Stimulated activated CD8-positive, alpha-beta memory T cell treated with anti-CD3 and anti-CD28 coated beads, Interleukin-12 subunit alpha, Interleukin-12 subunit beta, amount 100 ng/mL, for 1 hour (primary cell): ENCODE measurements at places on chromosomes 1 and 21.

- no peak for DNase-seq
Measured at GRCh38 chr21:35801391-35801790, 258.9 kb downstream of the SETD4 start.

- no peak for DNase-seq
Measured at GRCh38 chr1:5955479-5955977, 36.7 kb downstream of the NPHP4 start.

DNA sequence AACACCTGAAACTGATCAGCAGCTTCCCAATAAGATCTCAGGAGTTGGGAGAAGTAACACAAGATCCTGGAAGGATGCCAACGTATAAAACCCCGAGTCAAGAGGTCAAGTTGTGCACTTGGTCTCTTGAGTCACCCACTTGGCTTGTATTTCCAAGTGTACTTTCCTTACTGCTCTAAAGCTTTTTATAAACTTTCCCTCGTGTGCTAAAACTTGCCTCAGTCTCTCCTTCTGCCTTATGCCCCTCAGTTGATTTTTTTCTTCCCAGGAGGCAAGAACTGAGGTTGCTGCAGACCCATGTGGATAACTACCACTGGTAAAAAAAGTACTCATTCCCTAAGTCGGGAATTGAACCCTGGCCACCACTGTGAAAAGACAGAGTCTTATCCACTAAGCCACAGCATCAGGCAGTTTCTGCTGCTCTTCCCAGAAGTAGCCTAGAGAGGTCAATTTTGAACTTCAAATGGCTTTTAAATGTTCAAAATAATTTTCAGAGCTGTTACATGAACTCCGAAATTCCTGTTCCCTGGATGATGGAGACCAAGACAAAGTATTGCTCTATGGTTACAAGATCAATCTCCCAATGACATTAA is 28.9 kb downstream of the ITLN2 start:
- DNase-seq, result no peak

DNA sequence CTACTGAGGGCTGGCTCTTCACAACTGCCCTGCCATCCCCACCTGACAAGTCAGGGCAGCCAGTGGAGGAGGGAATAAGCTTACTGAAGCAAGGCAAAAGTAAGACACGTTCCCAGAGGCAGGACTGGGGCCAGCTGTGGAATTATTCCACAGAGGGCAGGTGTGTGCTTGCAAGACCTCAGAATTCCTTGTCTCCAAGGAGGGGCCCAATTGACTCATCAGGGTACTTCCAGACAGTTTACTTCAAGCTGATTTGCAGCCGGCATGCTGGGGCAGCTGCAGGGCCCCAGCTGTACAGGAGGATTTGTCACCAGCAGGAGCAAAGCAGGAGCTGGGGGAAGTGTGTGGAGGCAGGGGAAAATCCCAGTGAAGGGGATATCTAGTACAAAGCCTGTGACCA is 167.5 kb upstream of the CAMK1G start:
- DNase-seq, result no peak

- DNase-seq, result no peak
Measured at GRCh38 chr1:178955391-178955954, 70.2 kb upstream of the FAM20B start.

DNA sequence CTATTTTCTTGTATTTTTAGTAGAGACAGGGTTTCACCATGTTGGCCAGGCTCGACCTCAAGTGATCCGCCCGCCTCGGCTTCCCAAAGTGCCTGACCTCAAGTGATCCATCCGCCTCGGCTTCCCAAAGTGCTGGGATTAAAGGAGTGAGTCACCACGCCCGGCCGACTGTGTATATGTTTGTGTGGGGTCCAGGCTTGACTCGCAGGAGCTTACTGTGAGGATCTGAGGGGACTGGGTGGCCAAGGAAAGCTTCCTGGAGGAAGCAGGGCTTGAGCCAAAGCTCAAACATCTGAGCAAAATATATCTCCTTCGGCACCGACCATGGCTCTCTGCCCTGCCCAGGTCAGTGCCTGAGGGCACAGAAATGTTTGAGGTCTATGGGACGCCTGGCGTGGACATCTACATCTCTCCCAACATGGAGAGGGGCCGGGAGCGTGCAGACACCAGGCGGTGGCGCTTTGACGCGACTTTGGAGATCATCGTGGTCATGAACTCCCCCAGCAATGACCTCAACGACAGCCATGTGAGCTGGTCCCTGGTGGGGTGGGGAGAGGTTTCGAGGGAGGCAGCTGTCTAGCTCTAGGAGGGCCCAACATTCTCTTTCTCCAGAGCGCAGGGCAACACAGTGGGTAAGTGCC is 10.5 kb downstream of the PADI3 start:
- no peak for DNase-seq

DNA sequence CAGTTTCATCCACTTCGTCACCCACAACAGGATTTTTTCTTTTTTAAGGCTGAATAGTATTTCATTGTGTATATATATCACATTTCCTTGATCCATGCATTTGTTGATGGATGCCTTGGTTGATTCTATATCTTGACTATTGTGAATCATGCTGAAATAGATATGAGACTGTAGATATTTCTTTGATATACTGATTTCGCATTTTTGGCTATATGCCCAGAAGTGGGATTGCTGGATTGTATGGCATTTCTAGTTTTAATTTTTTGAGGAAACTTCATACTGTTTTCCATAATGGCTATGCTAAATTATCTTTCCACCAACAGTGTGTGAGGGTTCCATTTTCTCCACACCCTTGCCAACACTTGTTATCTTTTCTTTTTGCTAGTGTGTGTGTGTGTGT is 5.0 kb downstream of the GUCA2B start:
- DNase-seq, result no peak

DNA sequence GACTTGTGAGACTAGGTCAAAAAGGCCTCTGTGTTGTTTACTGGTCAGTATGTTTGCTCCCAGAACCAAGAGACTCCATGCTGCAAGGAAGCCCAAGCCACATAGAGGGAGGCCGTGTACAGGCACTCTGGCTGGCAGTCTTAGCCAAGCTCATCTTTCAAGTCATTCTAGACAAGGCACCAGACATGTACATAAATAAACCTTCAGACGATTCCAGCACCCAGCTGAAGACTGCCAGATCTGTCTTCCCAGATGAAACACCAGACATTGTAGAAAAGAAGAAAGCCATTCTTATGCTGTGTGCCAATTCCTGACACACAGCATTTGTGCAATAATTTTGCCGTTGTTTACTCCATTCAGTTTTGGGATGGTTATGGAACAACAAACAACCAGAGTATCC is 595.5 kb downstream of the KIF26B start:
- no peak for DNase-seq

- no peak for DNase-seq
Measured at GRCh38 chr1:95793893-95794292, 559.9 kb downstream of the RWDD3 start.

DNA sequence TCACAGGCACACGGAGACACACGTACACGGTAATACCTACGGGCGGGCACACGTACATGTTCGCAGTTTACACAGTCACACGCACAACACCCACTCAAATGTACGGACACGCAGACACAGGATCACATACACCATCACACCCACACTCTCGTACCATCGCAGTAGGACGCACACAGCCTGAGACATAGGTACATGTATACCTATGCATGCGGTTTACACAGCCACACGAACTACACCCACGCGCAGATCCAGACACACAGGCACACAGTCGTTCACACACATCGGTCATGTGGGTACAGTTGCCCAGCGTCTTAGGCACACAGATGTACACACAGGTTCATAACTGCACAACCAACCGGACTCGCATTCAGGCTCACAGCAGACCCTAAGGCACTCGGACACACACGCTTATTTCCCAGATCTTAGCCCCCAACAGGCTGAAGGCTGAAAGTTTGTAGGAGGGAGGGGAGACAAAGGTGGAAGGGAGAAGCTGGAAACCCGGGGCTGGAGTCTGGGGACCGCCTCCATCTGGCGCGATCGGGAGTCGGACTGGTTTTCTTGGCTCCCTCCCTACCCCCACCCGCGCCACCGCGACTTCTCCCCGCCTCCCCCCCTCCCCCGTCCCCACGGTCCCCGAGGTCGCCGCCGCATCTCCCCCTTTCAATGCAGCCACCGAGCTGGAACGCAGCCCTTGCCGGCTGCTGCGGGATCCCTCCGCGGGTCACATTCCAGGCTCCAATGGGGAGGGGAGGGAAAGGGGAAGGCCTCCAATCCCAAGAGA is 51.9 kb upstream of the SYNC start:
- no peak for DNase-seq

DNA sequence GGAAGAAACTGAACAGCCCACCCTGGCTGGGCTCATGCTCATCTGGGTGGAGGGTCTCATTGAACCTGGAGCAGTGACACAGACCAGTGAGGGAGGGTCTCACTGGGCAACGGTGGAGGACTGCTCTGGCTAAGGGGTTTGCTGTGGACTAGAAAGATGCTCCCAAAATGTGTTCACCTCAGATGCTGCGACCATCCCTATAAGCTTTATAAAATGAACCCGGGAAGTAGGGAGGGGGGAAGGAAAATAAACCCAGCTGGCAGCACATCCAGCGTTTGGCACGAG is 34.5 kb upstream of the LBR start:
- DNase-seq, result no peak

DNA sequence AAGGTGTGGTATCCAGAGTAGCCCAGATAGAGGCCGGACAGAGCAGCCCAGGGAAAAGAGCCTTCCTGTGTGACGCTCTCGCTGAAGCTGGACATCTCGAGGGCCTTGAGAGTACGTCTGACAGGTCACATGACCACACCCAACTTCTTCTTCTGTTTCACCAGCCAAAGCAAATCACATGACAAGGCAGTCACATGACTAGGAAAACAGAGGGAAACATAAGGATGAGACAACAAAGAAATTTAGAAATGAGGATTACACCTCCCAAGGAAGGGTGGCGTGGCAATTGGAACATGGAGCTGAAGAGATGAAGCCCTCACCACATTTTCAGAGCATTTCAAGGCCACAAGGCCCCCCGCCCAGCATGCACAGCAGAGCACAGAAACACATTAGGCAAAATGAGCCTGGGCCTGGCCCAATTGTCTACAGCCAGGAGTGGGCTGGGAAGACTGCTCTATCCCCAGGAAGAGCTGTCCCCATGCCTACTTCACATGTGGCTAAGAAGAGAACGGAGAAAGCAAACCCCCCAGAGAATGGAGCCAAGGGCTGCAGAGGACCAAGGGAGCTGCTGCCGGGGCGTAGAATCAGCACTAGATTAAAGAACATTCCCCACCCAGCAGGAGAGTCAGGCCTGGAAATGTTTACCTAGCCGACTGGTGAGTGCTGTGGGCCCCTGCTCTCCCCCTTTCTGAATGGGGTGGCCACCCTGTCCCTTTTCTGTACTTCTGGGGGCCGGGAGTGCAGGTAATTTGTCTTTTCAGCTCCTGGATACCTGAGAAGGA is 305.1 kb downstream of the NPHP4 start:
- no peak for DNase-seq

- DNase-seq, result no peak
Measured at GRCh38 chr1:233277637-233278606, 17.6 kb downstream of the PCNX2 start.

DNA sequence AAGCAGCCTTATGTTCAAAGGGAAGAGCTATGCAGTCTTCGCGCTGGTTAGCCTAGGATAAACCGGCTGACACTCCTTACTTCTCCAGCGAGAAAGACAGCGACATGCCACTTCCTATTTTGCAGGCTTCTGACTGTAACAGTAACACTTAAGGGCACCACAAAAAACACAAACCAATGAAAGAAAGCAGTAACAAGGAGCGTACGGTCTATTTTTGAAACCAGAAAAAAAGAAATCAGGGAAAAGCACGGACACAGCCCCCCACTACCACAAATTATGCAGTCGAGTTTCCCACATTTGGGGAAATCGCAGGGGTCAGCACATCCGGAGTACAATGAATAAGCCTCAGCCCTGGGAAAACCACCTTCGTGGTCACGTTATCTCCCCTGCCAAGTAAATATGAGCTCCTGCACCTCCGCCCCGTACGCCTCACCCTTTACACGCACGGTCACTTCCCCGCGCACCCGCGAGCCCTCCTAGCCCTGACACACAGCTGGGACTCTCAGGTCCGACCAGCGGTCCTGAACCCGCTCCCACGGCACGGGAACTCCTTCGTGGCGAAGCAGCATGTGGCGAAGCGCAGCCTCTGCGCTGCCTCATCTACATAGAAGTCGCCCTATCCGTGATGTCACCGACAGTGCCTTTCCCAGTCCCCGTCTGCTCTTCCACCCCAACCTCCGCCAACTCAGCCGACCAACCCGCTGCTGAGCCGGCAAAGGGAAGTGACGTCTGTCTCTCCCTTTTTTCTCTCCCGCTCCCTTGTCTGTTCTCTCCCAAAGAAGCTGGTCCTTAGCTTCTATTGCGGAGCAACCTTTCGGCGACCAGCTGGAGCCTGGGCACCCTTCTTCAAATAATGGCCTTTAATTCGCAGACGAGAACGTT is 40.9 kb upstream of the PPIAL4F start:
- no peak for DNase-seq

DNA sequence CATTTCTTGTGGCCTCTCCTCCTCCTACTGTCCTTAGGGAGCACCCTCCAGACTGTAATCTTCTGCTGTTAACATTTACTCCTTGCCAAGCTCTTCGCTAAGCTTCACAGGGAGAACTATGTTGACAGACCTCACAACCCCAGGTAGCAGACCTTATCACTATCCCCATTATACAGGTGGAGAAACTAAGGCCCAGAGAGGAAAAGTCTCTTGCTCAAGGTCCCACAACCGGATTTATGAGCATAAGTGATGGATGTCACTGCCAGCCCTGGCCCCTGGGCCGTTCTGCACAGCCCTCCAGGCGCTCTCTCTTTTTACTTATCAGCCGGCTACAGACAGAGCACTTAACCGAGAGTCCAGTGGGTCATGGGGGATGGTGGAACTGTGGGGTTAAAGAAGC is 18.1 kb downstream of the LYPD8 start:
- DNase-seq, result no peak

DNA sequence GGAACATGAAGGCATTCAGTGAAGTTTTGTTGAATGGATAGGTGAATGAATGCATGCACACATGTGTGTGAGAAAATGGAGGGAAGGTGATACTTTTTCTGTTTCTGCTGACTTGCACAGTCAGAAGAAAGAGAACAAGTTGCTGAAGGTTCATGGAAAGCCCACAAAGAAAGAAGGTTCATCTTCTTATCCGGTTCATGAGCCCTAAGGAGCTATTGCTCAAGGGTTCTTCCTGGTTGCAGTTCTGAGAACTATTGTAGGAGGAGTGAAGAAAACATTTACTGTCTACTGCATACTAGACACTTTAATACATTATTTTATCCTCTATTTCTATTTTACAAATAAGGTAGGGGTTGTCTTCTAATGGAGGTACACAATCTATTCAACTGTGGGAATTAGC is 13.4 kb upstream of the NIBAN1 start:
- no peak for DNase-seq

- DNase-seq, result no peak
Measured at GRCh38 chr1:222015686-222016085, 273.8 kb upstream of the DUSP10 start.

GRCh38 chr1:231544943-231545592 is 16.6 kb downstream of the TSNAX start:
- DNase-seq, result no peak

DNA sequence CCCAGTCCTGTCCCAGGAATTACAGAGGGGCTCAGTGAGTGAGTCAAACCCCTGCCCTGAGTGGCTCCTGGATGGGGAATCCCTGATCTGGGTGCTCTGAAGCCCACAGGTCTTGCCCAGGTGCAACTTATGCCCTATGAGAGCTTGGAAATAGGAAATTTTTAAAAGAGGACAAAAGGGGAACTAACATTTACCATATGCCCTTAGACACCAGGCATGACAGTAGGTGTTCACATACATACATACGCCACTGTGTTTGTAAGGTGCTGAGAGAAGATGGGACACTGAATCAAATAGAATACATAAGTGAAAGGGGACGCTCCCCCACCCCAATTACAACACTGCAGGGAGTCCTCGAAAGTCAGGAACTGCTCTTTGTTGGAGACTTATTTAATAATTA is 1.4 kb downstream of the CFAP45 start:
- DNase-seq, result no peak
